ENCODE measurements at places on chromosomes 7 and 10.
A peak's percentile ranks its signal among the peaks of the same experiment; 100 is the strongest.

GRCh38 chr10:132663666-132664365 lies 122.1 kb downstream of the NKX6-2 start:
- DNase-seq: no peak

- no peak for DNase-seq
These were observed 53.4 kb downstream of the COL17A1 start for GRCh38 chr10:104032144-104032775.

DNA sequence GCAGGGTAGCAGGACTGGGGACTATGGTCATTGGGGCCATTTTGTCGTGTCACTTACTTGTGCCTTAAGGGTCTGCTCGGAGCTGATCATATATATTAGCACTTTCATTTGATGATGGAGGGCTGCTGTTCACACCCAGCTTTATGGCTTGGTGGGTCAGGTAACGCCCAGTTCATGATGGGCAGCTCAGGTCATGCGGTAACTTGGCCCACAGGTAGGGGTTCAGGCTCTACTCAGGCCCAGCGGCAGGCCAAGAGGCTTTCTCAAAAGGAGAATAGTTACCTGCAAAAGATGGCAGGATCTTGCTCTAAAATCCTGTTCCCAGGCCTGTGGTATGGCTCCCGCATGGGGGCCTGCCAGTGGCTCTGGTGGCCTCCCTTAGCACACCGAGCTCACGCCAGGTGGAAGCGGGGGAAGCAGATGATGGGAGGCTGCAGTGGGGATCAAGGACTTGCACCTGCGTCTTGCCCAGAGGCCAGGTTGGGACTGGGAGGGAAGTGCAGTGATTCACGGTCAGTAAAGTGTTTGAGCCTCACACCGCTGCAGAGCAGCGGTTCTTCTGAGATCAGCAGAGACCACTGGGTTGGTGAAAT lies 109.5 kb downstream of the ADCY1 start:
- no peak for DNase-seq

DNA sequence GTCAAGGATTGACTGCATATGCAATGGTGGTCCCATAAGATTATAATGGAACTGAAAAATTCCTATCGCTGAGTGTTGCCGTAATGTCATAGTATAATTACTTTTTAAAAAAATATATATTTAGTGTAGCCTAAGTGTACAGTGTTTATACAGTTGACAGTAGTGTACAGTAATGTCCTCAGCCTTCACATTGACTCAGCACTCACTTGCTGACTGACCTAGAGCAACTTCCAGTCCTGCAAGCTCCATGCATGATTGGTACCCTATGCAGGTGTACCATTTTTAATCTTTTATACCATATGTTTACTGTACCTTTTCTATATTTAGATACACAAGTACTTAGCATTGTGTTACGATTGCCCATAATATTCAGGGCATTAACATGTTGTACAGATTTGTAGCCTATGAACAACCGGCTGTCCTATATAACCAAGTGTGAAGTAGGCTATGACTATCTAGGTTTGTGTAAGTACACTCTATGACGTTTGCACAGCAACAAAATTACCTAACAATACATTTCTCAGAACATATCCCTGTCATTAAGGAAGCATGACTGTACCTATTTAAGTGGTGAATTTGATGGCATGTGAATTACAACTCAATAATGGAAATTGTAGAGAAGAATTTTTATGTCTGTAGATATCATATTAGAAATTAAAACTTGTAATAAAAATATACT lies 40.9 kb downstream of the CCNY start:
- no peak for DNase-seq

- DNase-seq: no peak
These were observed 176.1 kb upstream of the SEMA3C start for GRCh38 chr7:81094952-81095351.

DNA sequence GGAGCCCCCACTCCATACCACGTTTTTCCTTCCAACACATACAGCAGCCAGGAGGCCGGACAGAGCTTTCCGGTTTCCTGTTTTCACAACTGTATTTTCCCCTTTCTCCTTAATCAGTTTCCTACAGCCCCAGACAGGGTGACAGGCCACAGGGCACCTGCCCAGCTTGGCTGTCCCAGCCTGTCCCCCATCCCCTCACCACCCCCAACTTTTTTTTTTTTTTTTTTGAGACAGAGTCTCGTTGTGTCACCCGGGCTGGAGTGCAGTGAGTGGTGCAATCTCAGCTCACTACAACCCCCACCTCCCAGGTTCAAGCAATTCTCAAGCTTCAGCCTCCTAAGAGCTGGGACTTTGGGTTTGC lies 10.3 kb upstream of the HSPB1 start:
- DNase-seq: no peak

- no peak for DNase-seq
These were observed 219.2 kb downstream of the PTPRN2 start for GRCh38 chr7:158368449-158368848.

GRCh38 chr7:69272101-69272500 lies 326.2 kb upstream of the AUTS2 start:
- no peak for DNase-seq

GRCh38 chr7:51138123-51139085 lies 178.2 kb downstream of the COBL start:
- DNase-seq: no peak

GRCh38 chr7:20783700-20784387 lies 2.8 kb downstream of the SP8 start:
- DNase-seq: no peak

DNA sequence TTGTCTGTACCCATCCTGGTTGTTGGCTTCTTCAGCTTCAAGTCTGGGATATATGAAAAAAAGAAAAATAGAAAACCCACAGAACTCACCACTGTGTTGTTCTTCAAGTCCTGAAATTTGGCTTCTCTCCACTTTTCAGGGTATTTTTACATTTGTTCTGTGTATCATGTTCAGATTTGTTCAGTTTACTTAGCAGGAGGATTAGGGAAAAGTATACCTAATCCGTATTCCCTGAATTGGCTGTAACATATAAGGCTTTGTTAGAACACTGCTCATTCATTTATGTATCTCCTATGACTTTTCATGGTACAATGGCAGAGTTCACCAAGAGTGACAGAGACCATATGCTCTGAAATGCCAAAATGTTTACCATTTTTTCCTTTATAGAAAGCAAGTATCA lies 146.9 kb downstream of the PTN start:
- DNase-seq: no peak

GRCh38 chr7:141676618-141677017 lies 25.3 kb downstream of the DENND11 start:
- DNase-seq: no peak

DNA sequence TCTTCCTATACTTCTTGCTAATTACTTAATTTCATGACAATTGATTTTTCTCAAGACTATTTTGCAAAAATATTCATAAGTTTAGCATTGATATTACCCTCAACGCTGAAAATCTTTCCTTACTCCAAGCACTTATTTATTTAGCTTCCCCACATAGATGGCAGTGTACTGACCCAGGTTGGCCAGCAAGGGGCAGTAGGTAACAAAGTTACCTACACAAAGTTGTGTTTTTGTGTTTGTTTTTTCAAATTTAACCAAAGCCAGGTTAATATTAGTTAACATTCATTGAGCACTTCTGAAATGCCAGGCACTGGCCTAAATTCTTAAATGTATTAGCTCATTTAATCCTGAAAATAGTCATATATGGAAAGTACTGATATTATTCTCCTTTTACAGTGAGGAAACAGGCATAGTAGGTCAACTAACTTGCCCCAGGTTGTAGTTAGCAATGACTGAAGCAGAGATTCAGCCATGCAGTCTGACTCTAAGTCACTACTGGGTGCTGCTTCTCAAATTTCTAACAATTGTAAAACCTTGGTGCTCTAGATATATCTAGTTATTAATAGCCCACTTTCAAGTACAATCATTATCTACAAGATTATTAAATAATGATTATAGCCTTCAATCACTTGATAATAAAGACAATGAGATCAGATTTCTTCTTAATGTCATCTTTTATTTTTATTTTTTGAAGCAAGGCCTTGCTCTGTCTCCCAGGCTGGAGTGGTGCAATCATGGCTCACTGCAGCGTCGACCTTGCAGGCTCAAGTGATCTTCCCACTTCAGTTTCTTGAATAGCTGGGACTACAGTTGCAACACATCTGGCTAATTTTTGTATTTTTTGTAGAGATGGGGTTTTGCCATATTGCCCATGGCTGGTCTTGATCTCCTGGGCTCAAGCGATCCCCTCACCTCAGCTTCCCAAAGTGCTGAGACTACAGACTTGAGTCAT lies 5.8 kb upstream of the GGCT start:
- peak; percentile 20 for DNase-seq

- no peak for DNase-seq
These were observed 32.9 kb upstream of the BPGM start for GRCh38 chr7:134613623-134614347.

- DNase-seq: no peak
These were observed 28.3 kb downstream of the ZFAND2A start for GRCh38 chr7:1131471-1132265.

- no peak for DNase-seq
These were observed 342 bp downstream of the OR2AE1 start for GRCh38 chr7:99876491-99876890.

GRCh38 chr10:131354380-131354779 lies 42.9 kb upstream of the TCERG1L start:
- no peak for DNase-seq

GRCh38 chr10:47176206-47176902 lies 123.6 kb upstream of the GDF10 start:
- no peak for DNase-seq

DNA sequence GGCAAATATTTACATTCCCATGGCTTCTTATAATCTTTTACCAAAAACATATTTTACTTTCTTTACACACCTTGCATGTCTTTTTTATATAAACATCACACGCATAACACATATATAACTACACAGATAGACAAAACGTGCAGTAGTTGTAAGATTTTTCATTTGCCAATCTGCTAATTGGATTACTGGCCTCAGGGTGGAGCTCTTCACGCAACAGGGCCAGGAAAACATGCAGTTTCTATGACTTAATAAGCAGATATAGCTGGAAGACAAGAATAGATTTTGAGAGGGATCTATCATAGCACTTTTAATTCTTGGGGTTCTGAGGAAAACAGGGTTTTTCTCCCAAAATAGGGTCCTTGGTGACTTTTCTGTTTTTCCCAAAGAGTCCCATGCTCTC lies 12.7 kb downstream of the ACADSB start:
- no peak for DNase-seq

- no peak for DNase-seq
These were observed 23.8 kb upstream of the UBE2D1 start for GRCh38 chr10:58311026-58311425.

DNA sequence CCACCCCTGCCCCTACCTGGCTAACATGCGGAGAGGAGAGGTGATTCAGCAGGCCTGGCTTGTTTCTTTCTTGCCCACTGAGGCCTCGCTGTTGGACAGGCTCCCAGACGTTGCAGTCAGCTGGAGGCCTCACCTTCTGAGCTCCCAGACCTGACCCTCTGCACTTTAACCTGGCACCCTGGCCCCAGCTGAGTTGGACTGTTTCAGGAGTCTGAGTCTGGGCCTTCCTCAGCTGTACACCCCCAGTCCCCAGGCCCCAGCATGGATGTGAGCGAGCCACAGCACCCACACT lies 35.0 kb downstream of the UNC5B start:
- DNase-seq: no peak

DNA sequence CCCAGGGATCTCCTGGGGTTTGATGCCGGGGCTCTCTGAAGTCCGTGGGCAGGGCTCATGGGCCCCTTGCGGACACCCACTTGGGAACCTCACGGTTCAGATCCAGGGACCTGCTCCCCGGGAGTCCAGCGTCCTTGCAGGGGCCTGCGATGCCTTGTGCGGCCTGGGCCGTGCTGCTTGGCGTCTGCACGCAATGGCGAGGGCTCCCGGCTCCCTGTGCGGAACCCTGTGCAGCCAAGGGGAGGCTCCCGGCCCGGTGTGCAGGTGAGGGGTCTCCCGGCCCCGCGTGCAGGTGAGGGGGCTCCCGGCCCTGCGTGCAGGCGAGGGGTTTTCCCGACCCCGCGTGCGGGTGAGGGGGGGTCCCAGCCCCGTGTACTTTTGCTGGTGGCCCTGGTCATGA lies 146.7 kb downstream of the DNAJB6 start:
- no peak for DNase-seq

All from stimulated activated CD4-positive, alpha-beta T cell treated with anti-CD3 and anti-CD28 coated beads, Interleukin-2, amount 100 ng/mL, for 48 hours (primary cell).